ENCODE measurements at places on chromosomes 13 and 19.
A peak's percentile ranks its signal among the peaks of the same experiment; 100 is the strongest.

GRCh38 chr13:96052656-96053002 lies 572 bp downstream of the UGGT2 start:
- DNase-seq, result peak; percentile 67

DNA sequence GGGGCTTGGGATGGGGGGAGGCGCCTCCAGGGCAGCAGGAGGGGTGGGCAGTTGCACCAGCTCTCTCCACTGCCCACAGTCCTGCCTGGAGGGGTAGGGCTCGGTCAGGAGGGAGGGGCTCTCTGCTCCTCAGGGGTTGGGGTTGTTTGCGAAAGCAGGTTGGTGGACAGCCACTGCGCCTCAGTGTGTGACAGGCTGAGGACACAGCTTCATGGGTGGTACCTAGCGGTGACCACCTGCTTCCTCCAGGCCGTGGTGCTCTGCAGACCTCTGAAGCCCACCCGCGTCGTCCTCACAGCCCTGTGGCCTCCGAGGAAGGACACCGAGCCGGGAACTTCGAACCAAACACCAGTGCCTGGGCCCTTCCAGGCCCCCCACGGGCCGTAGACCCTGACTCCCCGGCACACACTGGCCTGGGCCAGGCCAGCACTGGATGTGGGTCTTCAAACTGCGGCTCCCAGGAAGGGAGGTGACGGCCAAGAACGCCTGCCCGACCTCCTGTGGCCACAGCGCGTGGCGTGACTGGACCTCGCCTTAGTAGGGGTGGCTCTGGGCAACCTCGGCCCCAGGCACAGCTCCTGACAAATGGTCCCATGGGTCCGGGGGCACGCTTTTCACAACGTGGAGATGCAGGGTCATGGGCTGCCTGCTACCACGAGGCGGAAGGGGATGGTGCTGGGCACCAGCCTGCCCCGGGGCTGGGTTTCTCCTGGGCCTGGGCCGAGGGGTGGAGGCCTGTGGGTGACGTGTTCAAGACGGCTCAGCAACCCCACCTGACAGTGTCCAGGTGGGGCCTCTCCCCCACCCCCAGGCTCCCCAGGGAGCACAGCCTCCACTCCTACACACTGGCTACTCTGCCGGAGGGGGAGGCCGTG lies 173.2 kb downstream of the KDM4B start:
- no peak for DNase-seq

GRCh38 chr19:39465956-39466747 lies 14.5 kb upstream of the TIMM50 start:
- no peak for DNase-seq

DNA sequence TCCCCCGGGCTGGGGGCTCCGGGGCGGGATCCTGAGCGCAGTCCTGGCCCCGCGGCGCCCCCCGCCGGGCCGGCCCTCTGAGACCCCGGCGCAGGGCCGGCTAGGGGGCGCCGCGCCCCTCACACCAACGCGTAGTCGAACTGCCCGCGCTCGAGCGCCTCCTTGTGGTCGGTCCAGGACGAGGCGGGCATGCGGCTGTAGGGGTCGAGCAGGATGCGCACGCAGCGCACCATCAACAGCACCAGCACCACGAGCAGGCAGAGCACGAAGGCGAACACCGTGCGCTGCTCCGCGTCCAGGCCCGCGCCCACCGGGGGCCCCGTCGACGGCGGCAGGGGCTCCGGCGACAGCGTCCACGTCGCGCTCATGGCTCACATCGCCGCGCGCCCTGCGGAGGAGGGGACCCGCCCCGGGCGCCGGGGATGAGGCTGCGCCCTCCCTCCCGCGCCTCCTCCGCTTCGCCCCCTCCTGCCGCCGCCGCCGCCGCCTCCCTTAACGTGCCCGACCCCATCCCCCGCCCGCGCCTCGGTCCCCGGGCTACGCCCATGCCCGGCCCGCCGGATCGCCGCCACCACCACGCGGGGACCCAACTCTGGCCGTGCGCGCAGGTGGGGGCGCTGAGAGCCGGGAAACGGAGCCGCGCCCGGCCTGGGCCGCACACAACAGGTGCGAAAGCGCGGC lies 624 bp downstream of the CTXN1 start:
- peak; percentile 68 for DNase-seq

GRCh38 chr13:111914241-111915103 lies 152.5 kb upstream of the SOX1 start:
- DNase-seq, result no peak

GRCh38 chr13:80921541-80921940 lies 580.6 kb upstream of the SPRY2 start:
- DNase-seq, result no peak

DNA sequence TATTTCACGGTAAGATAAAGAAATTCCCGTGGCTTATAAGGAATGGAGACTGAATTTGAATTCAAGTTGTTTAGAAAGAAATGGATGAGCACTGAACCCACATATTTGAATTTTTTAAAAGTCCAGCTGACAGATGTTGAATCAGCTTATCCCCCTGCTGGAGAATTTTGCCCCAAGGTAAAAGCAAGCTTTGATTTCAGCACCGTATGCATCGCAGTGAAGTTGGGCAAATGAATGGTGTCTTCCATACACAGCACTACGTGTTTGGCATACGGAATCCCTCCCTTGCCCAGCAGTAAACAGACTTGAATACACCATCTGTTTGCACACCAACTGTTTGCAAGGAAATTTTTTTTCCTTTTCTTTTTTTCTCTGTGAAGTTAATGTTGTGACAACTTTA lies 77.5 kb upstream of the PEG3 start:
- DNase-seq, result no peak

GRCh38 chr13:48780713-48781341 lies 127.1 kb downstream of the CYSLTR2 start:
- no peak for DNase-seq

- DNase-seq, result no peak
Measured at GRCh38 chr19:50601407-50602088, 33.3 kb upstream of the LRRC4B start.

DNA sequence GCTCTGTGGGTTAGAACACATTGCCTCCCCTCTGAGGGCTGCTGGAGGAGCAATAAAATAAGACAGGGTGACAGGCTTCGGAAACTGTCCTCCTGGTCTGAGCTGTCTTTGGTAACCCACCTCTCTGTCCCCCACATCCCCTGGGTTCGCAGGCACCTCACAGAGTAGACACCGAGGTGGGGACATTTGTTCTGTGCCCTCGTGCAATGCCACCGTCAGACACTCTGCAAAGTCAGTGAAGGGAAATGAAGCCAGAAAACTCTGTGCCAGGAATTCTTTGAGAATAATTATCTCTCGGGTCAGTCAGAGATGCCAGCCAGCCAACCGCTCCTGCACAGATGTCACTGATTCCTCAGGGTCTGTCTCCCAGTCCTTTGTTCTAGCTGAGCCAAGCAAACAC lies 493.6 kb downstream of the FOXO1 start:
- no peak for DNase-seq

DNA sequence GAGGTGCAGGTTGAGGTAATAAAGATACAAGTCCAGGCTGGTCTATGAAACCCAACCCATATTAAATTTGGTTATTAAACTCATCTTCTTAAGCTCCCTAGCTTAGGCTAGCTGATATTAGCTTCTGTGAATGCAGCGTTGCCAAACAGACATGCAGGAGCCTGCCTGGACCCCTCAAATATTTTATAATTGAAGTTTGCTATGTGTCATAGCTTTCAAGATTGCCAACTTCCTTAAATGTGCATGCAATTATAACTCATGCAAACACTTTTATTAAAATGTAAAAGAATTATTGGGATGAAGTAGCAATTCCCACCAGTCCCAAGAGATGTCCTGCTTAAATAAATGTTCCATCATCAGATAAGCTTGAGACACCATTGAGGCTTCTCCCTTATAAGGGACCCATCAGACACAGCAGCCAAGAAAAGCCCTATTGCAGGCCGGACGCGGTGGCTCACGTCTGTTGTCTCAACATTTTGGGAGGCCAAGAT lies 51.3 kb downstream of the MBNL2 start:
- no peak for DNase-seq

GRCh38 chr13:110551284-110551683 lies 10.2 kb downstream of the RAB20 start:
- DNase-seq, result no peak

DNA sequence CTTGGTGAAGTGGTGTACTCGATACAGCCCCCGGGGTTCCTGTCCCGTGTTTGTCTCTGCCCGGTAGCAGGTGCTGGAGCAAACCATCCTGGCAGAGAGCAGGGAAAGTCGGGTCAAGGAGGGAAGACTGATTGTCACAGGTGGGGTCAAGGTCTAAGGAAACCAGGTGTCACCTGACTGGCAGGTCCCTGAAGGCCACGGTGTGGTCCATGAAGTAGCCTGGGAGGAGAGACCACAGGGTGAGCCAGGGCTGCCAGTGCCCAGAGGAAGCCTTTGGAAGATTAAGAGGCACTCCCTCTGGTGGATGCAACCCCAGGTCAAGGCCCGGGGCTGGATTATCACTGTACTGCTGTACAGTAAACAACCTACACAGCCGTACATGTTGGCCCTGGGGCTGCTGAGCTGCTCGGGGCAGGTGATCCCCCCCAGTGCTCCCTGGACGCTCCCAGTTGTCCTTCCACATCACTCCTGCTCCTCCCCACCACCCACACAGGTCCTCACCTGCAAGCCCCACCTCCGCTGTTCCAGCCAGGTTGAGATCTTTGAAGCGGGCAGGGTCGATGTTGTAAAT lies 6.0 kb upstream of the CCER2 start:
- peak; percentile 79 for DNase-seq

DNA sequence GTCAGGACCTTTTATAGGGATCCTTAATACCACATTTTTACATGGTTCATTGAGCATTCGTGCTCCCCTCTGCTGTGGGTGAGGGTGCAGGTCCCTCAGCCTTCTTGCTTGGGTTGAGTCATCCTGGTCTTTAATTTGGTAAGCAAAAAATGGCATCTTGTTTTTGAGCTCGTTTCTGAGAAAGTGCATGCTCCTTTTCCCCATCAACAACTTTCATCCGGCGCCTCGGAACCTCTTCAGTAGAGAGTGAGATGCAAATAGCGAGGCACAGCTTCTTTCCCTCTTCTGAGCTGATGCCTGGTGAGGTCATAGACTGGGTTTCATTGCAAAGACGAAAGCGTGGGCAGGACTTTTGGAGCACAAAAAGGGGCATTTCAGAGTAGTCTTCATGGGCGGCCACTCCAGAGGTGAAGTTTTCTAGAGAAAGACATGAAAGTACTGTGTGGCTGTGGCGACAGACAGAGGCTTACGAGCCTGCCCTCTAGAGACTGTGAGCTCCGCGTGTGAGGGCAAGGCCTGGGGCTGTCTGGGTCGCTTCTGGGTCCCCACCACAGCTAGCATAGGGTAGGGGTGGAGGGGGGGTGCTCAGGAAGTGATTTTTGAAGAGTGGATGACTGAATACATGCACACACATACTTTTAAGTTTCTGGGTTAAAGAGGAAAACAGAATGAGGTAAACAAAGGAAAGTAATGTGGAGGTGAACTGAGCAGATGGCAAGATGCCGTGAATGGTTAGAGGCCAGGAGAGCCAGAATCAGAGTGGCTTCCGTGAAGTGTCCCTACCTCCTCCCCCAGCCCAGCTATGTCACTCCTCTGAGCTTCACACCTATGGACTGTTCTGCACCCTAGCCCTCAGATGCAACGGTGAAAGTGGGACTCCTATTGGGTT lies 44.3 kb downstream of the BBC3 start:
- DNase-seq, result no peak

Data from SHP77 (cell line).